ENCODE measurements at places on chromosomes 6 and 20.

- DNase-seq: no peak
Observed at GRCh38 chr6:50992704-50993625, 174.3 kb downstream of the TFAP2B start.

DNA sequence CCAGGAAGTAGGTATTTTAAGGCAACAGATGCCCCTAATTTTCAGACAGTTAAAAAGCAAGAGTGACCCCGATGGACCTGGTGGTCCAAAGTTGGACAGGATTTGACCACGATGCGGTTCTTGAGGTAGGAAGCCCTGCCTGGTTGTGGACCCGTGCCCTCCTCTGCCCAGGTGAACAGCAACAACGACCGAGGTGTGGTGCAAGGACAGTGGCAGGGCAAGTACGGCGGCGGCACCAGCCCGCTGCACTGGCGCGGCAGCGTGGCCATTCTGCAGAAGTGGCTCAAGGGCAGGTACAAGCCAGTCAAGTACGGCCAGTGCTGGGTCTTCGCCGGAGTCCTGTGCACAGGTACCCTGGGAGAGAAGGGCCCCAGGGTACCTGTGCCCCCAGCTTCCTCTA lies 18.7 kb downstream of the TGM6 start:
- no peak for DNase-seq

DNA sequence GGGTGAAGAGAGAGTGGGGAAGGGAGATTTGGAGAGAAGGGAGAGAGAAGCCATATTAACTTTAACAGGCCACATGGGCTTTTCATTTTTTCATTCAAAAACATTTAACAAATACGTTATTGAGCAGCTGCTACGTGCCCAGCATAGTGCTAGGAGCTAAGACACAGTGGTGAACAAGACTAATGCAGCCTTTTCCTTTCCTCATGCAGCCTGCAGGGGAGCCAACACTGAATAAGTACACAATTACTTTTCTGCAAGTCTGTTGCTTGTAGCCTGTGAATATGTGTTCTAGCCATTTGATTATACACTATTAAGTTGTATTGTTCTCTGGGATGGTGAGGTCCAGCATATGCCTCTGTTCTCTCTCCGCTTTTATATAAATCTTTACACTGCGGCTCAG lies 1.9 kb upstream of the BLOC1S5 start:
- DNase-seq: no peak

DNA sequence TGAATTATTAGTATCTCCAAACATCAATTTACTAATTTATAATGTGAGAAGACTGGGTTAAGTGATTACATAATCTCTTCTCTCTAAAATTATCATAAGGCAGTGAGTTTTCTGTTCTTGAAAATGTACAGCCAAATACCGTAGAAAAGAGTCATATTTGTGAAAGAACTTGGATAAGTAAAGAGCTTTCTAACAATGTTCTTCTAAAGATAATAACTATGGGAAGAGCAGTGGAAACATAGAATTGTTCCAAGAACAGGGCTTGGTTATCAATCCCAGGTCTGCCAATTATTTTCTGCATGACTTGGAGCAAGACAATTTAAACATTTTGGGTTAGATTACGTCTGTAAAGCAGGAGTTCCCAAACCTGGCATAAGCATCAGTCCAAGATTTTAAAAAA lies 198.1 kb upstream of the SGK1 start:
- DNase-seq: no peak

DNA sequence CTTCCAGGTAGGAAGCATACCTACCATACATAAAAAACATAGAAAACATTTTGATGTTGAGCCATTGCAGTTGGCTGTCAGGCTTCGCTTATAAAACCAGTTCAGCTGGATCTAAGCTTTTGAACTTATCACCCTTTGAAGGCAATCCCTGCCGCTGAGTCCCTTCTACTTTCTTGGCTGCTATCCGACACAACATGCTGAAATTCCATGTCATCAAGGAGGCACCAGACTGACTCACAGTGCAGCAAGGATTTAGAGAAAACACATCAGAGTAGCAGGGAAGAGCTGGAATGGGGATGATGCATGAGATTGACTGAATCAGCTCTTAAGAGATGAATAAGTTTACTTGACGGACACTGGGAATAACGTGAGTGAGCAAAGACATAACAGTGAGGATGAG lies 135.0 kb upstream of the MAN1A1 start:
- peak; percentile 12 for DNase-seq

GRCh38 chr6:109118871-109119354 lies 23.6 kb downstream of the CEP57L1 start:
- DNase-seq: no peak

- no peak for DNase-seq
Observed at GRCh38 chr20:45346851-45347250, 1.4 kb downstream of the SDC4 start.

- DNase-seq: no peak
Observed at GRCh38 chr20:41480054-41480770, 113.6 kb upstream of the EMILIN3 start.

DNA sequence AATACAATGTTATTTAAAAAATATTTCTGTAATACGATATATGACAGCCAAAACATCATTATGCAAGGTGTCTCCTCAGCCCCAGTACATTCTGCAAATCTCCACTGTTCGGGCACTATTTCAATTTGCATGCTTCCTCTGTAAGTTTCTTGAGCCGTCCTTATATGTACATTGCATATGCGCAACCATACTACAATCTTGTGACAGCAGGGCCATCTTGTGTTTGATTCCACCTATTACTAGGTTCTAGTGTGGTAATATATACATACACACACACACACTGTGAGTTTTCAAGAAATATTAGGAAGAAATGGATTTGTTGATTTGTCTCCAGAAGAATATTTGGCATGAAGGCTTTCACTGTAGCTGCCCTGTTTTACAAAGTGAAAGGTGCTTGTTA lies 9.8 kb downstream of the LYRM4 start:
- no peak for DNase-seq

- DNase-seq: no peak
Observed at GRCh38 chr20:41058674-41059635, 30.3 kb downstream of the TOP1 start.

DNA sequence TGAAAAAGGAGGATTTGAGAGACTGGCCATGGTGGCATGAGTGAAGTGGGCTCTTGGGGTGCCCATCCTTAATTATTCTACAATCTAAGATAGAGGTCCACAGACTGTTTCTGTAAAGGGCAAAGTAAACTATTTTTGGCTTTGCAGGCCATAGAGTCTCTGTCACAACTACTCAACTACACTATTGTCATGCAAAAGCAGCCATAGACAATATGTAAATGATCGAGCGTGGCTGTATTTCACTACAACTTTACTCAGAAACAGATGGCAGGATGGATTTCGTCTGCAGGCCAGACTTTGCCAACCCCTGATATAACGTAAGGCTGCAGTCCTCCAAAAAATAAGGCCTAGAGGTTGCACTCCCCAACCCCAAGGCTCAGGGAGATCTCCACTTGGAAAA lies 58.2 kb upstream of the NAA20 start:
- no peak for DNase-seq
